HCT116 (cell line): ENCODE measurements at places on chromosomes 11 and 22.

GRCh38 chr22:49497266-49497665 lies 330.4 kb downstream of the BRD1 start:
- peak; percentile 22 for DNase-seq

- no peak for DNase-seq
These were observed 1.2 kb downstream of the DSCAML1 start for GRCh38 chr11:117795638-117796455.

DNA sequence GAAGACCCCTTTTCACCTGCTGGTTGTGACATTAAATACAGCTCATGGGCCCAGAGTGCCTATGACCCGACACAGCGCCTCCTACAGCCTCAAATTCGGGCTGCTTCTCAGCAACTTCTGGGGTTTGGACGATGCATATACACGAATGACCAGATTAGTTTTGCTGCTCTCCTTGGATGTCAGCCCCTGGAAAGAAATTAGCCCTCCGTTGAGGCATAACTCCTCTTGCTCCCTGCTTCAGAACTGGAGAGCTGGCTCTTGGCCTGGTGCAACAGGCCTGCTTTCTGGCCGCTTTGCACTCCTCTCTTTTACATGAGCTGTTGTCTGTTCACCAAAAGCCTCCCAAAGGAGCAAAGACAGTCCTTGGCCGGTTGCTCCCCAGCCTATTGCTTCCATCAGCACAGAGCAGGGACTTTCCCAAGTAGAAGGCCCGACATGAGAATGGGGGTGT lies 3.3 kb downstream of the TECTA start:
- DNase-seq = no peak

GRCh38 chr22:38984224-38984623 lies 2.1 kb downstream of the APOBEC3B start:
- DNase-seq = no peak

DNA sequence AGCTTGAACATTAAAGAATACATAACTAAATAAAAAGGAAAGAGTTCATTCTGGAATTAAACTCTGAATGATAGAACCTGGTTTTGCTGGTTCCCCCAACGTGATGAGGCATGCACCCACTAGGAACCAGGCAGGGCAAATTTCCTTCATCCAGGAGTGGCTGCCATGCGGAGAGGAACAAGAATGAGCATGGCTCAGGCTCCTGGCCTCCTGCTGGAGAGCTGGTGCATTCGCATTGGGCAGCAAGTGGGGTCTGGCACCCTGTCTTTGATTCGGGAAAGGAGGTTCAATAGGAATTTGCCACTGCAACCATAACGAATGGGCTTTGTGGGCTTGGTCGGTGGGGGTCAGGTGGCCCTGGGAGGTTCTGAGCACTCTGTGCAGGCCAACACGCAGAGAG lies 169.8 kb upstream of the TENM4 start:
- DNase-seq = no peak

GRCh38 chr11:44946263-44946662 lies 4.4 kb downstream of the TP53I11 start:
- DNase-seq = no peak

GRCh38 chr11:120179057-120179672 lies 31.7 kb upstream of the OAF start:
- DNase-seq = no peak

- DNase-seq = no peak
These were observed 765 bp downstream of the RCOR2 start for GRCh38 chr11:63915961-63916836.

- no peak for DNase-seq
These were observed 169.0 kb downstream of the AASDHPPT start for GRCh38 chr11:106246495-106246894.

- no peak for DNase-seq
These were observed 734.5 kb upstream of the CCDC179 start for GRCh38 chr11:23594755-23595154.

DNA sequence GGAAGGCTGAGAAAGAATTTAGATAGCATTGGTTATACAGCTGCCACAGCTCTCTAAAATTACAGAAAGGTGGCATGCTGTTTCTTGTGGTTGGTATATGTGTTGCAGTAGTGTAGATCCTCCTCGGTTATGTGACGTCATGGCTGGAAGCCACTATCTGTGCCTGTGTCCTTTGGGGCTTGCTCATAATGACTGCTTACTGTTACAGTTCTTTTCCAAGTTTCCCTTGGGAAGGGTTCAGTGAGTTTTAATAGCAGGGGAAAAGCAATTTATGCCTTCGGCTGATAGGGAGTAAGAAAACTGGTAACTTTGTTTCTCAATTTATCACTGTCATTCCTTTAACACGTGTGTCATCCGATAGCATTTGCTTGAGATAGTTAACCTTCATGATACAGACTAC lies 47.2 kb downstream of the POLD3 start:
- DNase-seq = no peak

GRCh38 chr11:118051136-118051610 lies 25.7 kb upstream of the TMPRSS4 start:
- no peak for DNase-seq

- no peak for DNase-seq
These were observed 14.4 kb downstream of the GRAP2 start for GRCh38 chr22:39915295-39915726.

GRCh38 chr11:17026487-17027082 lies 12.4 kb upstream of the PLEKHA7 start:
- no peak for DNase-seq

DNA sequence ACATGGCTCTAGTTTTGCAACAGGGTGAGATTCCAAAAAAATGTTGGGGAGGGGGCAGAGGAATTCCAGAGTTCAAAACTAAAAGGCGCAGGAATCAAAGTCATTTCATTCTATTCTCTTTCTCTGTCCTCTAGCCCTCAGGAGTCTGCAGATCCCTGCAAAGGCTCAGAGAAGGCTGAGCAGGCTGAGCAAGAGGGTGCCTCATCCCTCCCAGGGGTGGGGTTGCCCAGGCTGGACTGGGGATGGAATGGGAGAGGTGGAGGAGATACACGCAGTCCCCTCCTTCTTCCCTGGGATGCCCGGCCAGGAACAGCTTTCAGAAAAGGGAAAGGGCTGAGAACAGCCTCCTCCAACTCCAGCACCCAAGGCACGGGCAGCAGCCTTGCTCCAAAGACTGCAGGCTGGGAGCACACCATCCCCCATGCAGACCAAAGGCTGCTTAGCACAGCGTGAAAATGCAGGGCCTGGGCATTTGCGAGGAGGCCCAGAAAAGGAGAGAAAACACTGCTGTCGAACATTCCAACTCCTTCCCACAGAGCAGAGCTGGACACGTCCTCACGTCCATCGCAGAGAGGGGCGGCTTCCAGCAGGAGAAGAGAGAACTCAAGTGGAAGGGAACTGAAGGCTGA lies 51.8 kb downstream of the MN1 start:
- no peak for DNase-seq

- peak; percentile 53 for DNase-seq
These were observed 776 bp downstream of the NLRX1 start for GRCh38 chr11:119169282-119169719.

DNA sequence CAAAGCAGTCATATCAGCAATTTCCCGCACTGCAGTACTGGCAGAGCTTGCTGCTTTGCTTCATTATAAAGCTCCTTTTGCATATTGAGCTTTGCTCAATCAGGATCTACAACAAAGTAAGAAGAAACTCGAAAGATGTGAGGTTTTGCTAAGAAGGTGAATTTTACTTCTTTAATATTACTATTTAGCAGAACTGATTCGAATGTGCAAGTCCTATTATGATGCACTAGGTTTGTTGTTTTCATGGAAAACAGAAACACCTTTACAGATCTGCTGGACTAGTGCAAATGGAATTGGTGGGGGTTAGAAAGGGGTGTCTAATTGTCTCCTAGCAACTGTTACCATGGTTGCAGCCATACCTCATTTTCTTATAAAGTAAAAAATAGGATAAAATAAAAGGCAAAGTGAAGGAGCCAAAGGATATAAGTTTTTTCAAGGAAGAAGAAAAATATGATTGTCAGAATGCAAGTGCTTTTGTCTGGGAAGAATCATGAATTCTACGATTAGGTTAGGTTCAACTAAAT lies 153.2 kb downstream of the MSANTD4 start:
- no peak for DNase-seq

DNA sequence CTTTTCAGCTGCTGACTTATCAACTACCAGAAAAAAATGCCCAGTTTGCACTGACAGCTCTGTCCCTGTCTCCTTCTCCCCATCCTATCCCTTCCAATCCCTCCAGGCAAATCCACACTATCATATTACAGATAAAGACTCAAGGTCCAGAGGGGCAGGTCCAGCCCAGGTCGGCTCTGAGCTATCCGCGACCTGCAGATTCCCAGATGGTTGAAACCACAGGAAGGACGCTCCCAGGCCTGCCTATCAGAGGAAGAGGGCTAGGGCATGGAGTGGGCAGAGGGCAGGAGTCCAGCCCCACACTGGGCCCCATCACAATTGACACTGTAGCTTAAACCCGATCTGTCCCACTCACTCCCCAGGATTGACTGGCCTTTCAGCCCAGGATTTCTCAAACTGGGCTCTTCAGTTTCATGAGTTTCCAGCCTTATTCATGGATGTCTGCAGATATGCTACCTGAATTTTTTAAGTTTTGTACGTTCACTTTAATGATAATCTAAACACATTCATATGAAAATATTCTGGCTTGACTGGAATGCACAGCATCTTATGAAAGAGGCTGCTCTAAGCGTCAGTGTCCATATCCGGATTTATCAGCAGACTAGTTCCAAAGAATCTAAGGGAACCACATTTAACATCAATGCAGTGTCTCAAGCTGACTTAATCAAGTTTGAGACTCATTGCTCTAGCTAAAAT lies 16.4 kb upstream of the FCHSD2 start:
- DNase-seq = no peak

GRCh38 chr11:25612806-25613205 lies 719.1 kb upstream of the ANO3 start:
- DNase-seq = no peak

DNA sequence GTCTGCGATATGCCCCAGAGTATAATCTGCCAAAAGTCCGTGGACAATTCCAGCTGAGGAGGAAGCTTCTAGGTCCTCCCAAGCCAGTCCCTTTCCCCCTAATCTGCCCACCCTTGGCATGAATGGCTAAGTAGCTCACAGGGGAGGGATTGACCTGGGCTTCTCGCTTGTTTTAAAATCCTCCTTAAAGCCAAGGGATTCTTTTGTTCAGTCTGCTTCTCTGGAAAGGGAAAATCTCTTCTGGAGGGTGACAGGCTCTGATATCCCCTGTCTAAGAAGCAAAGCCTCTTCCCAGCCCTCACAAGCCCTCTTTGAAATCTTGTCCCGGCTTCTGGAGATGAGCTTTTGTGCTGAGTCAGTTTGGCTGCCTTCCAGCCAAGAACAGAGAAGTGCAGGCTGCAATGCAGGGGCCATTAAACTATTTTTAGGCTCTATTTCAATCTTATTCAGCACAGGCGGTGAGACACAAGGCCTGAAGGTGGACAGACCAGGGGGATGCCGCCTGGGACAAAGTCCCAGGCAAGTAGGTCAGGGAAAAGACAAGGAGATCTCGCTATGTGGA lies 23.9 kb downstream of the NEFH start:
- no peak for DNase-seq

DNA sequence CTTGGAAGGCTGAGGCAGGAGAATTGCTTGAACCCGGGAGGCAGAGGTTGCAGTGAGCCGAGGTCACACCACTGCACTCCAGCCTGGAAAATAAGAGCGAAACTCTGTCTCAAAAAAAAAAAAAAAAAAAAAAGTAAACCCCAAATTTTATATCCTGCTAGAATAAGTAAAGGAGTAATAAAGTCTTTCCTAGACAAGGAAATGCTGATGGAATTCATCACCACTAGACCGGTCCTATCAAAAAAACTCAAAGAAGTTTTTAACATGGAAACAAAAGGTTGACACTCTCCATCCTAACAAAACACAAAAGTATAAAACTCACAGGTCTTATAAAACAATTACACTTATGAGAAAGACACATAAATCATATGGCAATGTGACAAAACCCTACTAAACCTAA lies 213.9 kb downstream of the SBF2 start:
- DNase-seq = no peak

- DNase-seq = no peak
These were observed 41.7 kb downstream of the RPS6KA4 start for GRCh38 chr11:64400667-64401066.

GRCh38 chr11:78940500-78941225 lies 366.0 kb upstream of the NARS2 start:
- DNase-seq = no peak

DNA sequence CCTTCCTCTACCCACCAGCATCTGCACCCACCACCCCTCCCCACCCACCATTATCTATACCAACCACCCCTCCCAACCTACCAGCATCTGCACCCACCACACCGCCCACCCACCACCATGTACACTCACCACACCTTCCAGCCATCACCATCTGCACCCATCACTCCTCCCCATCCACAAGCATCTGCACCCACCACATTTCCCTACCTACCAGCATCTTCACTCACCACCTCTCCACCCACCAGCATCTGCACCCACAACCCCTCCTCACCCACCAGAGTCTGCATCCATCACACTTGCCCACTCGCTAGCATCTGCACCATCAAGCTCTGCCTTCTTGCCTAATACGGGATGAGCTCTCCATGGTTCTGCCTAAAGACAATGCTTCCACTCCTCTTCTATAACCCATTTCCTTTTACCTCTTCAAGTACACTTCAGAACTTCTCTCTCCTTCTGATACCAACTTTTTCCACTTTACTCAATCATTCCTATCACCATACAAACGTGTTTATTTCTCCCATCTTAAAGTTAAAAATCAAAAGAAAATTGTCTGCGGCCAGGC lies 2.4 kb upstream of the FSHB start:
- DNase-seq = no peak

- no peak for DNase-seq
These were observed 73.4 kb upstream of the YWHAH start for GRCh38 chr22:31870890-31871289.

GRCh38 chr11:68683536-68684384 lies 584 bp upstream of the GAL start:
- no peak for DNase-seq

- DNase-seq = no peak
These were observed 858 bp downstream of the OAF start for GRCh38 chr11:120211522-120212258.

DNA sequence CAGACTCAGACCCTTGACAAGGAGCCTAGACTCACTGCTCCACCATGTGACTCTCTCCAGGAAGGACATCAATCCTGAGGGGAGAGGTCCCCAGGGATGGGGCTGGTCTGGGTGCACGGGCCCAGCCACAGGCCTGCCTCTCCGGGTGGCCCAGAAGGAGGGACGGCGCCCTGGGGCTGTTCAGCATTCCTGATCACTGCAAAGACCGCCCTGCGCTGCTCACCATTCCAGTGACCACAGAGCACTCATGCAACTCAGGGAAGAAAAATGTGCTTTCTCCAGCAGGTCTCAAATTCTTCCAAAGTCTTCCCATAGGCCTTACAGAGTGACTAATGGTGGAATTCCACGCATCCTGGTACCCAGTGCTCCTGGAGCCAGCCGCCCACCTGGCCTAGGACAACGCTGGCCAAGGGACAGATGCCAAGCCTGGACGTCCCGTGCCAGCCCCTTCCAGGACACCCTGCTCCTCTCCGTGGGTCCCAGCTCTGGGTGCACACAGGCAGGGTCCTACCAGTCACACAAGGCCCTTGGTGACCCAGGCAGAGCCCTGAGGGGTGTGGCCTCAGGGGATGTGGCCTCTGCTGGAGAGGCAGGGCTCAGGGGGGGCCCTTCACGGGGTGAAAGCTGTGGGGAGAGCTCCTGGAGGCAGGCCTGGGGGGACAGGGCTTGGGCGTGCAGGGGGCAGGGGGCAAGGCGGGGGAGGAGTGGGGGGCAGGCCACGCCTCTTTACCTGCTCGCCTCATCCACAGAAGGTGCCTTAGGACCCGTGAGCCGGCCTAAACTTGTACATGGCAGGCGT lies 178.8 kb downstream of the IGLL1 start:
- DNase-seq = no peak

- no peak for DNase-seq
These were observed 872.8 kb downstream of the BRD1 start for GRCh38 chr22:48954781-48955311.
